Activated CD4-positive, alpha-beta T cell treated with anti-CD3 and anti-CD28 coated beads, Interleukin-2, amount 50 U/mL, for 24 hours (primary cell): ENCODE measurements at places on chromosomes 12 and 14.

- DNase-seq = no peak
Measured at GRCh38 chr12:24363177-24363754, 413.8 kb upstream of the SOX5 start.

GRCh38 chr12:122028165-122028904 is 6.7 kb downstream of the BCL7A start:
- DNase-seq = no peak

DNA sequence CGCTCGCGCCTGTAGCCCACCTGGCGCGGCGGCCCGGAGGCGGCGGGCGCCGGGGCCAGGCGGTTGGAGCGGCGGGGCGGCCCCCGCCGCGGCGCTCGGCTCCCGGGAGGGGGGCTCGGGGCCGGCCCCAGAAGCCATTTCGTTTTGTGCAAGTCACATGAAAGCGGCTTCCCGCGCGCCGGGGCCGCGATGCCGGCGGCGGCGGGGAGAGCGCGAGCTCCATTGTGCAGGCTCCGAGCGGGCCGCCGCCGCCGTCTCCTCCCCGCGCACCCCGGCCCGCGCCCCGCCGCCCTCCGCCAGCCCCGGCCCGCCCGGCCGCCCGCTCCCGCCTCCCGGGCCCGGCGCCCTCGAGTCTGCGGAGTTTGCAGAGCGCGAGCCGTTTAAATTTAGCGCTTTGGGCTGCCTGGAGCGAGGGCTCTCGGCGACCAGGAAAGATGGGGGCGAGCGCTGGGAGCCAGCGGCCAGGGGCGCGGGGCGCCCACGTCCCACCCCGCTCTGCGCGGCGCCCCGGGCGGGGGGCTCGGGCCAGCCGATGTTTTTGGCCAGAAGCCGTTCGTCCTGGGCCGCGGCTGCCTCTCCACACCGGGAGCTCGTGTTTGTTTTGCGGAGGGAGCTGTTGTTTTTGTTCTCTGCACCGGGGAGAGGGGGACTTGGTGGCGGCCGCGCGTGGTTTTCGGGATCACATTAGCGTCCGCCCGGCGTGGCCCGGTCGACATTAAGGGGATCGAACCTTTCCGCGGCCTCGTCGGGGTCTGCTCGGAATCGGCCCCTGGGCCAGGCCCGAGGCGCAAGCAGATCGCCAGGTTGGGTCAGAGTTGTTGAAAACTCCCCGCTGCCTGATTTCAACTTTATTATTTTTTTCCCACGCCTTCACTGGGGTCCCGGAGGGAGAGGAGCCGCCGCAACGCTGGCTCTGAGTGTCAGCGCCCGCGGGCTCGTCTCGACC is 982 bp downstream of the BCL7A start:
- DNase-seq = no peak

DNA sequence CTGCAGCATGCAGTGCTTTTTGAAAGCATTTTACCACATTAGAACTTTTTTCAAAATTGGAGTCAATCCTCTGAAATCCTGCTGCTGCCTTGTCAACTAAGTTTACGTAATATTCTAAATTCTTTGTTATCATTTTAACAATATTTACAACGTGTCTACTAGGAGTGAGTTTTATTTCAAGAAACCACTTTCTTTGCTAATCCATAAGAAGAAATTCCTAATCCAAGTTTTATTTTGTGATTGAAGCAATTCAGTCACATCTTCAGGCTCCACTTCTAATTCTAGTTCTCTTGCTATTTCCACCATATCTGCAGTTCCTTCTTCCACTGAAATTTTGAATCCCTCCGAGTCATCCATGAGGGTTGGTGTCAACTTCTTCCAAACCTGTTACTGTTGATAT is 25.4 kb downstream of the PRORP start:
- DNase-seq = no peak

GRCh38 chr14:87698481-87698880 is 294.5 kb downstream of the GALC start:
- no peak for DNase-seq
